ENCODE measurements at places on chromosomes 4 and X.

- no peak for DNase-seq
Observed at GRCh38 chr4:186900984-186901383, 177.3 kb upstream of the FAT1 start.

- DNase-seq = no peak
Observed at GRCh38 chrX:121365572-121366161, 318.3 kb downstream of the GLUD2 start.

DNA sequence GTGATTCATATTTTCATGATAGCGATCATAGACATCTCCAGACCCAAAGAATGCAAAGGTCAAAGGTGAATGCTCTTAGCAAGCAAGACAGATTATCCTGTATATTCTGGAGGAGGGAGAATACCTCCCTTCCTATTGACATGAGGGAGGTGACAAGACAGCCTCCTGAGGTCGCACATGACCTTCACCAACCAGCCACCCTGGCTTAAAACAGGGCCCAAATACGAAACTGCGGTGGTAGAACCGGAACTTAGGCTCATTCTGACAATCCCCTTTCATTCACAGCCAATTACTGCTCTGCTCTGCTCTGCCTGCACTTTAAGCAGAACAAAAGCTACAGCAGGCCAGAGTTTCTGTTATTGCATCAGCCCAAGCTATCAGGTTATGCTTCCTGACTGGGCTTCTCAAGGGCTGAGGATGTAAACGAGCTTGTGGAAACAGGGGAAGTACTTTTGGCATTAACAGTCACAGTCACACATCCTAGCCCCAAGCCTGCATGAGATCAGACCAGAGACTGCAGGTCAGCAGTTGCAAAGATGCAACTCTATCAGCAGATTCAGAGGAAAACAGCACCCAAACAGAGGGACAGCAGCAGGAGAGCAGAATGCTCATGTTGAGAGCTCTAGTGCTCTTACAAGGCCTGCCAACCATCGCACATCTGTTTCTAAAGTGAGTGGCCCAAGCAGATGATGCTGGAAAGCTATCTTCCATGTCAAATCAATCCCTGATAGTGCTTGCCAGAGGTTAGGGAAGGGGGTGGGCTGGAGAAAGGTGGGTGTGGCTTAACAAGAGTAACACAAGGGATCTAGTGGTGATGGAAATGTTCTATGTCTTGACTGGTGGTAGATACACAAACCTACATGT, 51.3 kb upstream of the MAP3K15 start:
- no peak for DNase-seq

GRCh38 chr4:89134775-89135319, 23.5 kb downstream of the TIGD2 start:
- DNase-seq = no peak

DNA sequence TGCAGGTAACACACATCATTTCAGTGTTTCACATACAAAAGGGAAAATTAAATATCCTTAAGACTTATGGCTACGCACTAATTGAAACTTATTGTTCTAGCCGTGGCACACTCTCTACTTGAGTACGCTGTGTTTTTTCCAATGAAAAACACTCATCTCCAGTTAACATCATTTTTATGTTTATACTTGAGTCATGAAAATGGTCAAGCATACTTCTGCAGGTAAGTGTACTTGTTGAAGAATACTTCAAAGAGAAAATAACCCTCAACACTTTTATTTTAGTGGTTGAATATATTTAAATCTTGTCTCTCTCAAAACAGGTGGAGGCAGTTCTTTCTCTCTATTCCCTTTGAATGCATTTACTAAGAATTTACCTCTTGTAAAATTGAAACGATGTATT, 538.7 kb upstream of the PCDH7 start:
- no peak for DNase-seq

DNA sequence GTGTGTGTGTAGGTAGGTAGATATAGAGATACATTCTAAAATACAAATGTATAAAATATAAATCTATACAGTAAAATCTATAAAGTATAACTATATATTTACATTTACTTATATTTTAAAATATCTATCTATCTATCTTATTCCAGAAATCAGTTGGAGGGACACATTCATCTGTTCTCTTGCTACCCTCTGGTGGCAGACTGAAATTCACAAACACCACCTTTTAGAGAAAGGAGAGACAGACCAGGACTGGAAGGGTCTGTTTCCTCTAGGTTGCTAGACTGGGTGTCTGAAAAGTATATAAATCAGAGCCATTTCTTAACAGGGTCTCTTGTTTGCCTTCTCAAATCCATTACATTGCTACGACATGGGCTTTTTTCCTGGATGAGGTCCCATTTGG, 343.0 kb downstream of the OPHN1 start:
- no peak for DNase-seq

- DNase-seq = no peak
Observed at GRCh38 chrX:3521396-3521795, 174.9 kb upstream of the MXRA5 start.

DNA sequence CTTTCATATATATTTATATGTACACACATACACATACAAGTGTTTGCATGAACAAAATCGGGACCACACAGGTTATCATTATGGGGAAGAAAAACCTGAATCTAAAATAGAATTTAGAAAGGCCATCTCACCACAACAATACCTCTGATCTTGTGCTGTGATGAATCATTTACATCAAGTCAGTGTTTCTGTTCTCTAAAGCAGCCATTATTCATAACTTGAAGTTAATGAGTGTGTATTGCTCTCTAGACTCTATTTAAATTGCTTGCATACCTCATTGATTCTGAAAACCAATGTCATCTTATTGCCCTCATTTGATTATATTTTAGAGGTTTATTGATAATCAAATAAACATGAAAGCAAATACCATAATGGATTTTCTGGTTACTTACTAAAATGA, 71.6 kb downstream of the FAM114A1 start:
- DNase-seq = no peak

- DNase-seq = no peak
Observed at GRCh38 chr4:33395731-33396485, 2675.7 kb downstream of the PCDH7 start.

- DNase-seq = no peak
Observed at GRCh38 chrX:39613482-39613995, 484.2 kb downstream of the BCOR start.

- no peak for DNase-seq
Observed at GRCh38 chr4:148369919-148370318, 72.3 kb downstream of the NR3C2 start.

GRCh38 chr4:64799751-64800150, 390.5 kb upstream of the TECRL start:
- DNase-seq = no peak

- no peak for DNase-seq
Observed at GRCh38 chr4:14257903-14258302, 630.4 kb upstream of the BOD1L1 start.

DNA sequence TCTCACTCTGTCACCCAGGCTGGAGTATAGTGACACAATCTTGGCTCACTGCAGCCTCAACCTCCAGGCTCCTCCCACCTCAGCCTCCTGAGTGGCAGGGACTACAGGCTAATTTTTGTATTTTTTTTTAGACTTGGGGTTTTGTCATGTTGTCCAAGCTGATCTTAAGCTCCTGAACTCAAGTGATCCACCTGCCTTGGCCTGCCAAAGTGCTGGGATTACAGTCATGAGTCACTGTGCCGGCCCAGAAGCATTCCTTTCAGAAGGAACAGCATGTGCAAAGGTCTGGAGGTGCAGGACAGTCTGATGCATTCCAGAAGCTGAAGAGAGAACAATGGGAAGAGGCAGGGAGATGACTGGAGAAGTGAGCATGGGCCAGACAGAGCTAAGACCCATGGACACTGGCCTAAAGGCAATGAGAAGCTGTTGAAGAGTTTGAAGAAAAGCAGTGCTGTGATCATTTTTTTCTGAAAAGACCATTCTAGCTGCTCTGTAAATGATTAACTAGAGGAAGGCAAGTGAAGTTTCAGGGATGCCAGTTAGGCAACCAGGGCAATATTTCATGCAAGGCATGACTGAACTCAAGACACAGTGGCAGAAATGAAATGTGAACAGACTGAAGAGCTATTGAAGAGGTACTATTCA, 43.2 kb downstream of the MANBA start:
- no peak for DNase-seq

GRCh38 chr4:105283501-105283900, 136.8 kb downstream of the TET2 start:
- DNase-seq = no peak

DNA sequence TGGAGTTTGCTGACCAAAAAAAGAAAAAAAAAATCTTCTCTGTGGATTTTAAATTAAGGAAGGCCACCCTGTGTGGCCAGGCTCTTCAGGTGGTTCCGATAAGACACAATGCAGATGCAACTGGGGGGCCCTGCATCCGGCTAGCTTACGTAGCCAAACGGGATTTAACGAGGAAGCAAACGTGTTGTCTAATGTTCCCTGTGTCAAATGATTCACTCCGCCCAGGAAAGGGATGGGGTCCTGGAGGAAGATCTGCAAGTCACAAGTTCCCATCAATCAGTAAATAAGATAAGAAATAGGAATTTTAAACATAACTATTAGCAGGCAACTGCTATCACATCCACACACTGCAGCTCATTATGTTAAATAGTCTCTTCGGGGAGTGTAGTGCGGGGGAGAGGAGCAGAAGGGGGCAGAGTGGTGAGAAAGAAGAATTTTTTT, 216.4 kb upstream of the GYPA start:
- DNase-seq = no peak

- no peak for DNase-seq
Observed at GRCh38 chr4:7266525-7267292, 74.4 kb downstream of the SORCS2 start.

GRCh38 chr4:138241281-138242075, 671 bp downstream of the SLC7A11 start:
- DNase-seq = no peak

DNA sequence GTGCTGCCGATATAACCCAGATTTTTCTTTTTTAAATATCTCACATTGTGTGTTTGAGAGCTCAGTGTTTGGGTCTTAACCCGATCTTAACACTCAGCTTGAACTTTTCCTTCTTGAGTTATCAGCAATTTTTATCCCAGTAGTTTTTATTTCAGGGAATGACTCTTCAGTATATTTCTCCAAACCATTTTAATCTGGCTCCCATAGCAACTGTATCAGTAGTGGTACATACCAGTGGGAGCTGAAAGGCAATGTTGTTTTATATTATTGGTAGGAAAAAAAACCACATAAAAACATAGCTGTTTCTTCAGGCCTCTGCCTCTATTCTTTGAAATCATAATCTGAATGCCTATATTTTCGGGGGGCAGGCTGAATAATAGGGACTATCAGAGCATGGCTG, 111.1 kb downstream of the SLC4A4 start:
- no peak for DNase-seq
